ENCODE measurements at places on chromosomes 1 and 21. TPM values are rescaled to one million over a fixed set of nuclear protein-coding genes. Genes with fewer than 3 reads are reported as not detected.

DNA sequence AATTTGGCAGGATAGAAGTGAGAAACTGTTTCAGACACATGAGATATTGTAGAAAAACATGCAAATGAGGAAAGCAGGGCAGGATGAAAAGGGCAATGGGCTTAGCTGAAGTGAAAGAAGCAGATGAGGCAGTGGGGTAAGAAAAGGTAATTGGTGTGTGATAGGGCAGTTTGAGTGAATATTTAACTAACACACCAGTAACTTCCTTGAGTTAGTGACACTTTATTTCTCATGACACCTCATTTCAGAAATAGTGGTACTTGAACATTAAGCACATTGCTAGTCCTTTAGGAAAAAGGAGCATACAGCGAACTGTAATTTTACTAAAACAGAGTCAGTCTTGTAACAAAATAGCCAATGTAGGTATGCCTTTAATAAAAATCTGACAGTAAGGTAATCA, 415.0 kb downstream of the DPYD start:
- no peak for DNase-seq
- no peak overlapping the region for H3K27ac ChIP-seq
- no peaks in the 10 kb centered on the region for H3K27me3 ChIP-seq
- H3K4me3 ChIP-seq = no peak overlapping the region
- H3K4me1 ChIP-seq = no peaks in the 10 kb centered on the region

Gene BNIPL
- total RNA-seq = 8.2 TPM

Gene SPATA1
- total RNA-seq = 2.5 TPM

Gene ZBTB37
- 15.6 TPM for total RNA-seq

DNA sequence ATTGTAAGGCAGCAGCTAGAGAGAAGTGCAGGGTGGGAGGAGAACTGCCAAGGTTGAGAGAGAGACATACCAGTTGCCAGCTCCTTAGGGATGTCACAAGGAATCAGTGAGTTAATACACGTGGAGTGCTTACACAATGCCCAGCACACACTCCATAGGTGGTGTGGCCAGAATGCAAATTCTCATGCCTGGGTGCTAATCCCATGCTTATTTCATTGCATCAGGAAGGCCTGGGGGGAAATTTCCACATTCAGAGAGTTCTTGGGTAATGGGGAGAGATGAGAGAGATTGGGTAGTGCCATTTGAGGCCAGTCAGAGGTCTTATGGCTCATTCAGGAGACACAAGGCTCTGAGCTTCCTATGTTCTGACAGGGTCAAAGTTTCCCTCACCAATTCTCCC, 38.7 kb downstream of the GJA5 start:
- DNase-seq = no peak
- H3K4me1 ChIP-seq = no peaks in the 10 kb centered on the region
- no peak overlapping the region for H3K4me3 ChIP-seq
- no peaks in the 10 kb centered on the region for H3K36me3 ChIP-seq
- H3K27me3 ChIP-seq = no peaks in the 10 kb centered on the region

DNA sequence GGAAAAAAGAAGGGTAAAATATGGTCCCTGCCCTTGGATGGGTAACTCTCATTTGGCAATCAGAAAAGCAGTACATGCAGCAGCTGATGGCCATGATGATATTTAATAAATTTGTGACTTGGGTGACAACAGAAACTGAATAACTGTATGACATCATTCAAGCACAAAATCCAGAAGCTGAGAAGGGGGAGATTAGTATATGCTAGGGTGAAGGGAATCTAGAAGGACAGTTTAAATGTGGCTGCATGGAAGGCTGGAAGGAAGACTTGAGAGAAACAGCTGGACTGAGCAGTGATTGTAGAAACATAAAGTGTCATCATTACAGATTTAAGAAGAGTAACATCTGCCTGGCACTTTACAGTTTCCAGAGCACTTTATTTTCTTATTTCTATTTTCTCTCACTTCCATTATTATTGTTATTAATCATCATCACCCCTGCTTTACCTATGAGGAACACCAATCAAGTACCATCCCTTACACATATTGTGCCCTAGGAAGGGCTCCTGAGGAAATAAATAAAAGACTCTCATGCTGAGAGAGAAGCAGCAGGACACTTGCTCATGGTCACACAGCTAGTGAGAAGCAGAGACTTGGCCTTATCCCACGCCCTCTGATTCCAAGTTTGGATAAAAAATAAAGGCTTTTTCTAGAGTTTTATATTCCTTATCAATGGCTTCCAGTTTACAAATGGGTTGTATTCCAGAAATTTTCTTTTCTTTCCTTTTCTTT, 207.2 kb downstream of the PBX1 start:
- no peaks in the 10 kb centered on the region for H3K27me3 ChIP-seq
- no peak for DNase-seq
- no peaks in the 10 kb centered on the region for H3K36me3 ChIP-seq
- H3K27ac ChIP-seq = no peak overlapping the region
- H3K4me1 ChIP-seq = peaks cover 19% of the 10 kb centered on the region

DNA sequence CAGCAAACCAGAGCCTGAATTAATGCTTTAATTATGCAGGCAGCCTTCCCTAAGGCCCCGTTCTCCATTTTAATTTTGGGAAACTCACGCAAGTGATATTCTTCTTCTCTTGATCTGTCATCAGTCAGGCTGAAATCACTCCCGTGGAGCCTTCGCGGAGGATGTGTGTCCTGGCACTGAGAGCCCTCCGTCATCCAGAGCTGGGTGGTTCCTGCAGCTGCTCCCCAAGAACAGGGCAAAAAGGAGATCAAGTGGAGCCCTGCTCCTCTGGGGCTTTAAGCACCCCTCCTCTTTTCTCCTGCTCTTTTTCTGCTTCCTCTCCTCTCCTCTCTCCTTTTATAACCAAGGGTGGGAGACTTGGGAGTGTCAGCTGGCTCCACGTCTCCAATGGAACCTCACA, 133.2 kb upstream of the CACNA1E start:
- DNase-seq = no peak
- H3K4me3 ChIP-seq = no peak overlapping the region
- H3K27ac ChIP-seq = no peak overlapping the region
- no peaks in the 10 kb centered on the region for H3K27me3 ChIP-seq

GRCh38 chr1:97364086-97364485, 556.7 kb downstream of the DPYD start:
- no peak overlapping the region for H3K27ac ChIP-seq
- no peaks in the 10 kb centered on the region for H3K27me3 ChIP-seq
- no peaks in the 10 kb centered on the region for H3K36me3 ChIP-seq
- H3K4me1 ChIP-seq = no peaks in the 10 kb centered on the region
- DNase-seq = no peak

GRCh38 chr1:13916530-13916929, 216.5 kb downstream of the PRDM2 start:
- DNase-seq = no peak
- H3K27ac ChIP-seq = no peak overlapping the region
- H3K4me1 ChIP-seq = peaks cover 7% of the 10 kb centered on the region
- H3K4me3 ChIP-seq = no peak overlapping the region

GRCh38 chr1:224203243-224204016, 20.4 kb downstream of the DEGS1 start:
- no peaks in the 10 kb centered on the region for H3K27me3 ChIP-seq
- peak; percentile 74 for DNase-seq
- peak overlapping the region; percentile 49 for H3K27ac ChIP-seq

Gene KRTAP11-1
- total RNA-seq = not detected

Gene CCDC27
- not detected for total RNA-seq

- H3K27ac ChIP-seq = no peak overlapping the region
- H3K27me3 ChIP-seq = no peaks in the 10 kb centered on the region
- DNase-seq = no peak
- no peaks in the 10 kb centered on the region for H3K4me1 ChIP-seq
Measured at GRCh38 chr1:210556475-210556874, 227.8 kb downstream of the HHAT start.

- H3K27me3 ChIP-seq = no peaks in the 10 kb centered on the region
- H3K36me3 ChIP-seq = no peaks in the 10 kb centered on the region
- no peak overlapping the region for H3K27ac ChIP-seq
- no peaks in the 10 kb centered on the region for H3K4me1 ChIP-seq
Measured at GRCh38 chr1:41629571-41629970, 145.1 kb upstream of the EDN2 start.

GRCh38 chr1:231187571-231187970, 25.7 kb downstream of the TRIM67 start:
- no peak overlapping the region for H3K27ac ChIP-seq
- no peak overlapping the region for H3K4me3 ChIP-seq
- H3K4me1 ChIP-seq = peaks cover 3% of the 10 kb centered on the region

- H3K27me3 ChIP-seq = no peaks in the 10 kb centered on the region
- peaks cover 22% of the 10 kb centered on the region for H3K4me1 ChIP-seq
- no peak overlapping the region for H3K27ac ChIP-seq
Measured at GRCh38 chr1:156754219-156754618, 2.7 kb upstream of the HDGF start.

Gene CHIA
- 10.9 TPM for total RNA-seq

GRCh38 chr1:218679391-218679790, 334.3 kb downstream of the TGFB2 start:
- no peak for DNase-seq
- H3K27me3 ChIP-seq = no peaks in the 10 kb centered on the region
- H3K4me1 ChIP-seq = peaks cover 3% of the 10 kb centered on the region
- no peaks in the 10 kb centered on the region for H3K36me3 ChIP-seq

DNA sequence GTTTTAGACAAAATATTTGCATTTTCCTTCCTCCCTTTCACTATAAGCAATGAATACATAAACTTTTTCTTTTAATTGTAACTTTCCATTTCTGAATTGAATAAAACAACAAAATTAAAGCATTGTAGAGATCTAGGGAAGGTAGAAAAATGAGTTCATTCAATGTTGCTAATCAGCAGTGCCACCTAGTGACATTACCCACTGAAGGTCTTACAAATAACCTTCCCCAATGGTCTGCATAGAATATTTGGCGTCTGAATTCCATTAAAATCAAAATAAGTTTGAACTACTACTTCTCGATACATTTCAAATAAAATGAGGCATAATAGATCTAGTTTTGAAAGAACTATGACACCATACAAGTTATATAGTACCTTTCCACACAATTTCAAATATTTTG, 19.6 kb downstream of the FH start:
- no peak for DNase-seq
- H3K27me3 ChIP-seq = no peaks in the 10 kb centered on the region
- H3K4me3 ChIP-seq = no peak overlapping the region
- H3K4me1 ChIP-seq = no peaks in the 10 kb centered on the region
- H3K36me3 ChIP-seq = peaks cover 94% of the 10 kb centered on the region

DNA sequence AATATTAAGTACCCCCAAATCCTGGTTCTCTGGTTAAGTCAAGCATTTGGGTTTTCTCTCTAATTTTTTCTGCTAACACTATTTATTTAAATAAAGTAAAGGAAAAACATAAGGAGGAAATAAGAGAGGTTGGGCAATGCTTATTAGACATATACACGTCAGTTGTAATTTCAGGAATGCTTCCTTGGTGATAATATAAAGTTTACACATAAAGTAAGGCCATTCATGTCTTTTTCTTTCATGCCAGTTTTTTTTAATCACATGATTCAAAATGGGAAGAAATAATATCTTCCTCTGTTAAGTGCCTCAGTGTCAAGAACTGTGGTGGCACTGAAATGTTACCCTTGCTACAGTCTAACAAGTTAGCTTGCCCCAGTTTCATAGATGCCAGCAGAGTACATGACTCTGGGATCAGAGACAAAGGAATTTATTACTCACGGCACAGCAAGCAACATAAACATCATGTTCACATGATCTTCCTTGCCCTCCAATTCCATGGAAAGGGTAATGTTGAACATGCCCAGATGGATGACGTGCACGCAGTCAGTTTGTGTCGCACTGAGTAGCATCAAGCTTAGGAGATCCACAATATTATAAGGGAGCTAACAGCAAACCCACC, 184.9 kb downstream of the PLA2G4A start:
- DNase-seq = no peak
- no peaks in the 10 kb centered on the region for H3K36me3 ChIP-seq
- H3K4me1 ChIP-seq = no peaks in the 10 kb centered on the region
- no peak overlapping the region for H3K27ac ChIP-seq

Gene TFF2
- not detected for total RNA-seq

Gene ANKRD34A
- total RNA-seq = 0.41 TPM

Gene GPR89A
- total RNA-seq = 15.3 TPM

- no peak overlapping the region for H3K27ac ChIP-seq
- no peaks in the 10 kb centered on the region for H3K27me3 ChIP-seq
- no peak overlapping the region for H3K4me3 ChIP-seq
- H3K36me3 ChIP-seq = no peaks in the 10 kb centered on the region
- H3K4me1 ChIP-seq = peaks cover 27% of the 10 kb centered on the region
Measured at GRCh38 chr1:212315907-212316306, 30.7 kb downstream of the PPP2R5A start.

- DNase-seq = no peak
- no peak overlapping the region for H3K27ac ChIP-seq
- no peak overlapping the region for H3K4me3 ChIP-seq
Measured at GRCh38 chr21:31752352-31752751, 20.4 kb upstream of the SCAF4 start.

DNA sequence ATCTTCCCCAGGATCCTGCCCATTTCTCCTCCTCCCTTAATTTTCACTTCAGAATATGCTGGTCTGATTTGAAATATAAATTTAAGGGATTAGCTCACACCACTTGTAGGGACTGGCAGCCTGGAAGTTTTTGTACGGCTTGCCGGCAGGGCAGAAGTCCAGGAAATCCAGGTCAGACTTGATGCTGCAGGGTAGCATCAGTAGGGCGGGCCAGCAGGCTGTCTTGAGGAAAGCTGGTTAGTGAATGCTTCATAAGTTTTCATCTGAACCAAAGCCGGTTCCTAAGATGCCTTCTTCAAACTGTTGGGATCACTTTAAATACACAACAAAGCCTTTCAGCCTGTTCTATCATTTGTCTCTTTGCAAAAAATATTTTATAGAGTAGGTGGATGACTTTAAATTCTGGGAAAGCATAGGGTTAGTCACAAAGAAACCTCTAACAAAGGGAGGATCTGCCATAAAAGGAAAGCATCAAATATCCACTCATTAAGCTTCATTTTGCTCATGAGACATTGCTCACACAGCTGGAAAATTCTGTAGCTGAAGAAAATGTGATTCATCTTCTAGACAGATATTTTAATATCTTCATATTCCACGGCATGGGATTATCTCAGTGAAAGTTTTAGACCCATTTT, 90.7 kb upstream of the GFI1 start:
- no peaks in the 10 kb centered on the region for H3K27me3 ChIP-seq
- no peaks in the 10 kb centered on the region for H3K36me3 ChIP-seq
- no peaks in the 10 kb centered on the region for H3K4me1 ChIP-seq
- no peak overlapping the region for H3K27ac ChIP-seq
- no peak overlapping the region for H3K4me3 ChIP-seq
